NCI-H1417 treated with DMSO at 0.1 percent for 48 hours (cell line): ENCODE measurements at places on chromosomes 2 and 18.

- DNase-seq: no peak
These were observed 403.3 kb upstream of the SMIM21 start for GRCh38 chr18:75830828-75831227.

DNA sequence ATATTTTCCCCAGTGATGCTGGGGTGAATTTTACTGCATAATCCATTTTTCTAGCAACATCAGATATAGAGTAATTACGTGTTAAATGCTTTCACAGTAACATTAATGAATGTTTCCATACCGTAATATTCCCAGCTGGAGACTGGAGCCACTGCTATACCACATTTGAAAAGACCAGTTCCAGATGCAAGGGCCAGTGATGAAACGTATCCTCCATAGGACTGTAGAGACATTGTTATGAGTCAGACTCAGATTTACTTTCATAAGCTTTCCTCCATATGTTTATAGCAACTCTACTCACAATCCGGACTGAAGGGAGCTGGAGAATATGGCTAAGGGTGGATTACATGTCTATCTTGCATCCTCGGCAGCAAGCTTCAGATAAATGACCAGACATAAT is 22.7 kb upstream of the GCG start:
- no peak for DNase-seq

- DNase-seq: no peak
These were observed 87.5 kb downstream of the MSH2 start for GRCh38 chr2:47490406-47490805.

DNA sequence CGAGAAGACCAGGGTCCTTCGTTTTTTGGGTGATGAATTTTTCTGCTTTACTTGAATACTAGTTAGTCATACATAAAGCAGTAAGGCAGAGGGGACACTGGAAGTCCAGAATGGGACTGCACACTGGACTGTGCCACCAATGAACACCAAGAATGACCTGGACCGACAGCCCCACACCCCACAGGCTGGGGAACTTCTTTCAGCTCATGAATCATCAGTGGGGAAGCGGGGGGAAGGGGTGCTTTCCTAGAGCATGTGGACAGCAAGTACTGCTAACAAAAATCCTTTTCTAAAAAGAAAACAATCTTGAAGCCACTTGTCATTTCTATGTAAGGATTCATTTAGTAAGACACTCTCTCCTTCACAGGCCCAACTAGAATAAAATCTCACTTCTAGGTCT is 86.0 kb downstream of the DTNB start:
- DNase-seq: no peak

- DNase-seq: no peak
These were observed 218.3 kb downstream of the ACKR3 start for GRCh38 chr2:236787885-236788284.

- DNase-seq: no peak
These were observed 487.0 kb downstream of the TNS1 start for GRCh38 chr2:217515615-217516309.

DNA sequence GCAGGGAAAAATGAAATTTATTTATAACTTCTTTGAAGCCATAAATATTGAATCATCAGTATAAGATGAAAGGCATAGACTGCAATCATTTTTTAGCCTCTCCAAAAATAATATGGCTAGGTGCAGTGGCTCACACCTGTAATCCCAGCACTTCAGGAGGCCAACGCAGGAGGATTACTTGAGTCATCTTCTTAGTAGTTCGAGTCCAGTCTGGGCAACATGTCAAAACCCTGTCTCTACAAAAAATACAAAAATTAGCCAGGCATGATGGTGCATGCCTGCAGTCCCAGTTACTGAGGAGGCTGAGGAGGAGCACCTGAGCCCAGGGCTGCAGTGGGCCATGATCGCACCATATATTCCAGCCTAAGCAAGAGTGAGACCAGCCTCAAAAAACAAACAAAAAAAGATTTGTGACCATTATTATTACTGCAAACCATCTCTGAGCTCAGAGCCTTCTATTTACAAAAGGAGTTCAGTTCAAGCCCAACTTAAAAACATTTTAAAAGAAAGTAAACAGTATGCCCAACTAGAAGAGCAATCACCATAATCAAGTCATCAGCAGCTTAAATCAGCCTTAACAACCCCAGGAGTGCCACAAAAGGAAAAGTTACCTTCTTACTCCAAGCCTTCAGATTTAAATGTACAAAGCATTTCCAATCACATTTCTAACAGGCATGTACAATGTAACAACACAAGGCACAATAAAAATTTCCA is 37.5 kb downstream of the KCNG3 start:
- no peak for DNase-seq

DNA sequence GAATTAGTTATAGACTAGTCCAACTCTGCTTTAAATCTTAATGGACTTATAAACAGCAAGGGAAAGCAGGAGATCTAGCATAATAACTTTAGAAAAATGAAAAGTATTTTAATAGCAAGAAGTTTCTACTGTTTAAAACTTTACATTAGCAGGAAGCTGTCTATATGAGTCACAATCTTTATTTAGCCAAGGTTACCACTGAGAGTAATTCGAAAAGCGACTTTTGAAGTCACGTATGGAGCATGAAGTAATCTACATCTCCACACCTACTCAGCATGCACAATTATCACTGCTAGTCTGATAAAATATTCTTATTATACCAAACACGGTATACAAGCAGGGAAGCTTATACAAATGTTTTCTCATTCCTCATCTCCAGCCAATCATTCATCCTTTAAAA is 515.4 kb upstream of the SOX11 start:
- no peak for DNase-seq

DNA sequence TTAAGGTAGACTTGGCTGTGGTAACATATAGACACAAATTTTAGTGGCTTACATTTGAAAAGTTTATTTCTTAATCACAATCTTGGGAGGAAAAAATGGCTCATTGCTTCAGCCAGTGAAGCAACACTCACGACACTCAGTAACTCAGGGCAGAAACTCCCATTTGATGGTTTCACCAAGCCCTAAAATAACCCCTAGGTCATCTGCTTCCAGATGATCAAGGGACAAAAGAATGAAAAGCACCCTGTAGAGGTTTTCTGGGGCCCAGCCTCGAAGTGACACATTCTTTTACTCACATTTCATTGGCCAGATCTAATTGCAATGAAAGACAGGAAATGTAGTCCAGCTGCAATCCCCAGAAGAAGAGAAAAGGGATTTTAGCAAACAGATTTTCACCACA is 275.9 kb downstream of the TMX3 start:
- DNase-seq: no peak

DNA sequence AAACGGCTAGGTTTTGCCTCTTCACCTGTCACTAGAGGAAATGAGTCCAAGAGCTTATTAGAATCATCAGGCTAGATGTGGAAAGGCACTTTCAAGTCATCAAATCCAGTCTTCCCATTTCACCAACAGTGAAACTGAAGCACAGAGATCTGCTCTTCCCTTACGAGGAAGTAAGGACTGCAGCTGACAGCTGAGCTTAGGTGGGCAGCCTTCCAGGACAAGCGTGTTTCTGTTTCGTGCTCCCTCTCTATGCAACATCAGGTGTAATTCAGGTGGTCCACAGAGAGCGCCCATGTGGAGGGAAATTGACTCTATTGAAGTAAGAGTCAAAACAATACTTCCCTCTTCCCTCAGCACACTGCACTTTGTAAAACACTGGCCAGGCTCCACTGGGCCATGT is 5.5 kb downstream of the CYRIA start:
- DNase-seq: no peak

- DNase-seq: no peak
These were observed 1490.2 kb upstream of the SLC39A10 start for GRCh38 chr2:194166818-194167217.

DNA sequence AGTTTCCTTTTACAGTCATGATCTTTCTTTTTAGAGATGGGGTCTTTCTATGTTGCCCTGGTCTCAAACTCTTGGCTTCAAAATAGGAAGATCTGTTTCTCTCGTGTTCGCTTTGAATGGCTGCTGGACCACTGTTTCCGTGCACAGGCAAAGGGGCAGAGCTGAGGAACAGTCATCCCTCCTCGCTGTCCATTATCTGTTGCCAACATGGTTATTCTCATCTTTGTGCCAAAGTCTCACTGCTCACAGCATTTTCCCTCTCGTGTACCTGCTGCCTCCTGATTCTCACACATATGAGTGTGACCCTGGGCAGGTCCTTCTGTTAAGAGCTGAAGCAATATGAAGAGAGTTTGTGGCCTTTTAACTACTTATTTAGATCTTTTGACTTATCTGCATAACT is 28.0 kb upstream of the CCNYL1 start:
- DNase-seq: no peak

- DNase-seq: no peak
These were observed 163.5 kb upstream of the NT5C1B start for GRCh38 chr2:18752667-18753422.

GRCh38 chr2:42493468-42494354 is at the start of gene KCNG3:
Gene KCNG3 (minus strand): TSS chr2:42493982. CDS start chr2:42493501, 481 bp downstream.
- peak; percentile 32 for DNase-seq

GRCh38 chr2:226802573-226802972 is 3.0 kb upstream of the IRS1 start:
- no peak for DNase-seq

- DNase-seq: no peak
These were observed 14.9 kb upstream of the B3GNT2 start for GRCh38 chr2:62180975-62181374.

DNA sequence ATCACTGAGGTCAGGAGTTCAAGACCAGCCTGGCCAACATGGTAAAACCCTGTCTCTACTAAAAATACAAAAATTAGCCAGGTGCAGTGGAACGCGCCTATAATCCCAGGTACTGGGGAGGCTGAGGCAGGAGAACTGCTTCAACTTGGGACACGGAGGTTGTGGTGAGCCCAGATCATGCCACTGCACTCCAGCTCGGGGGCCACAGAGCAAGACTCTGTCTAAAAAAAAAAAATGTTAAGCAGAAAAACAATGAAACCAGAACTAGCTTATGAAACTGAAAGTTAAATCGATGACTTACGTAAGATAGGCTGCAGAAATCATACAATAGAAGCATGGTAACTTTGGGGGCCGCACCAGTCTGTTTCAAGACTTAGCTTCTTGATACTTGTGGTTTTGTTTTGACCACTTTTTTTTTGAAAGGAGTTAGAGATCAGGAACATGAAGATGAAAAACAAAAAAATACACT is 6.2 kb upstream of the GPR155 start:
- no peak for DNase-seq

DNA sequence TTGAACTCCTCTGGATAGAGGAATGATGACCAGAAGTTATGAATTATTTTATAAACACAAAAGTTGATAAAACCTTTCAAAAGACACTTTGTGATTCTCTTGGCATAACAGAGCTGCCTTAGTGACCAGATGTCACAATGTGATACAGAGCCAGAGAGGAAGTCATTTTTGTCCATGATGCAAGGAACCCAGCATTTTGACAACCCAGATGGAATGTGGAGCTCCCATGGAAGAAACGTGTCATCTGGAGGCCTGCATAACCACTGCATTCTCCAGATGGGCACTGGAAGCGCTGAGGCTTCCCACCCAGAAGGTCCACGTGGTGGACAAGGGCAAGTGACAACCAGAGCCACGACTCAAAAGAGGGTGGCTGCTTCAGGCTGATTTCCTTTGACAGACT is 30.1 kb downstream of the HRH4 start:
- no peak for DNase-seq

DNA sequence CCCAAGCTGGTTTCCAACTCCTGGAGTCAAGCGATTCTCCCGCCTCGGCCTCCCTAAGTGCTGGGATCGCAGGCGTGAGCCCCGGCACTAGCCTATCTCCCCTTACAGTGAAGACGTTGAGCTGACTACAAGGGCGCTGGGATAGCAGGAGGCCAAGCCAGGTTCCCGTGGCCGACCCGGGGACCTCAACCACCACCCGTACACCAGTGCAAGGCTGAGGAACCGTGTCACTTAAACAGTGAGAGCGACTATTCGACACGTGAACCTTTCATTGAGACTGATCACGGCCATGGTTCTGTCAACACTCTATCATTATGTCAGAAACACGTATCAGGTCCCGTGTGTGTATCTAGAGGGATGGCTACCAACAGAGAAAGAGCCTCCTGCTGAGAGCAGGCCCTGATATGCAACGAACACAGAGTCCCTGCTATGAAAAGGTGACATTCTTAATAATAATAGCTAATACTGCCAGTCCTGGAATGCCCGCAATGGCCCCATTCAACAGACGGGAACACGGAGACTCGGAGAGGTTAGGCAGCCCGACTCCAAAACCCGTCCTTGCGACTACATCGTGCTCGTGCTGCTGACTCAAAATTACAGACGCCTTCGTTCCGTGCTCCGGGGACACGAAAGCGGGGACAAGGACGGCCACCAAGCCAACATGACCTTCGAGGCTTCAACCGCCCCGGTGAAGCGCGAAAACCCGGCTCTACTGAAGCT is 833 bp downstream of the AFG3L2 start:
- no peak for DNase-seq

GRCh38 chr18:9755615-9756014 is 47.5 kb downstream of the RAB31 start:
- DNase-seq: no peak

GRCh38 chr2:97706708-97707345 is 6.5 kb upstream of the ZAP70 start:
- DNase-seq: no peak

DNA sequence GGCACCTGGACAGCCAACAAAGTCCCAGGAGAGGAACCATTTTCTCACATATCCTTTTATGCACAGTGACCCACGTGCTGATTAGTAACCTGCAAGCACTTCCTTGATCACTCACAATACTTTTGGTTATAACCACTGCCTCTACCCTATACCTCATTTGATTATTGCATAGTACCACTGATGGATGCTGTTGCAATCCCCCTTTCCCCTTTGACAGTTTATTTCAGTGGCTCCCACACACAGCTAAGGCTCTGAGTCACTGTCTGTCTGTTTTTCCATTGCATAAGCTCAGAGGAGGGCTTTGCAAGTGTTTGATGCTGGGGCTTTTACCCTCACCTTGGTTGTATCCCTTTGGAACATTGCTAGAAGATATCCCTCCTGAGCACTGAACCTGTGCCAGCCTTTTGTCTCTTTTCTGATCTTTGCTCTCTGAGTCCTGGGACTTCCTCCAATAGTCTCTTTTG is 101.7 kb upstream of the RBBP8 start:
- no peak for DNase-seq

- DNase-seq: no peak
These were observed 471.7 kb upstream of the CDH20 start for GRCh38 chr18:60861575-60861974.

DNA sequence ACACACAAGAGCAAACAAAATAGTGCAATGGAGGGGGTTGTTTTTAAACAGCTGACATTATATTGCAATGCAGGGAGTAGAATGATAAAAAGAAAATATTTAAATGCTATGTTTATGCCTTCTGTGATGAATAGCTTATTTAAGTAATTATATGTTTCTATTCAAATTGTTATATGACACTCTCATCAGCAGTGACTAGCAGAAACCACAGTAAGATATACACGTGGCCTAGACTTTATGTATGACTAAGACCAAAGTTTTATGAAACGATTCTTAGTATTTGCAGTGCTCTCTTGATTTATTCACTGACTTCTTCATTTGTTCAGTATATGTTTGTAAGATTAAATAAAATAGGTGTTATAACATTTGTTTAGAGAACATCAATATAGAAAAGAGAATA is 26.1 kb upstream of the C1D start:
- no peak for DNase-seq

- no peak for DNase-seq
These were observed 34.5 kb upstream of the STPG4 start for GRCh38 chr2:47189635-47190034.
